ENCODE measurements at places on chromosomes 3 and 15. TPM values are rescaled to one million over a fixed set of nuclear protein-coding genes. Genes with fewer than 3 reads are reported as not detected.

GRCh38 chr15:45666119-45666875, 31.5 kb downstream of the SQOR start:
- H3K4me3 ChIP-seq: no peak overlapping the region
- H3K27me3 ChIP-seq: no peaks in the 10 kb centered on the region
- H3K36me3 ChIP-seq: no peaks in the 10 kb centered on the region
- DNase-seq: no peak

GRCh38 chr3:153704115-153704514, 417.1 kb upstream of the ARHGEF26 start:
- H3K36me3 ChIP-seq: no peaks in the 10 kb centered on the region
- no peak overlapping the region for H3K27ac ChIP-seq
- H3K4me1 ChIP-seq: no peaks in the 10 kb centered on the region
- no peak for DNase-seq

DNA sequence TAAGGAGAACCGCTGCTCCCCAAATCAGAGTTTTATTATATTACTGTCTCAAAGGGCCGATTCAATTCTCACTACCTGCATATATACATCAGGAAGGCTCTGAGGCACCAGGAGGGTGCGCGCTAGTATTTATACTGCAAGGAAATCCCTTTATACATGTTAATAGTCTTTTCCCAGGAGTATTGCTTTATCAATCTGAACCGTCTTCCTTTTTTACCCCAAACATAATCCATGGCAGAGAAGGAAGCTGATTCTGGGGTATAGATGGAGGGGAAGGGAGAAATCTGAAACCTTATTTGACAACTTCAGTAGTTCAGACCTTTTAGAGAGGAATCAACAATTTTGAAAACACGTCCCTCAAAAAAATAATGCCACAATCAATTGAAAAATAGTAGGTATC, at the start of gene POU1F1:
Gene POU1F1, minus strand, starts transcription at position 101 of the 400 bp plus-strand sequence. CDS start 122 bp downstream, outside the sequence.
- H3K27ac ChIP-seq: no peak within 1 kb of the TSS
- no peak for DNase-seq
- no peak within 1 kb of the TSS for H3K4me3 ChIP-seq
- 0 out of 2 replicates have a peak, but pooled peaks cover 2% of the 10 kb centered on the region for H3K4me1 ChIP-seq

DNA sequence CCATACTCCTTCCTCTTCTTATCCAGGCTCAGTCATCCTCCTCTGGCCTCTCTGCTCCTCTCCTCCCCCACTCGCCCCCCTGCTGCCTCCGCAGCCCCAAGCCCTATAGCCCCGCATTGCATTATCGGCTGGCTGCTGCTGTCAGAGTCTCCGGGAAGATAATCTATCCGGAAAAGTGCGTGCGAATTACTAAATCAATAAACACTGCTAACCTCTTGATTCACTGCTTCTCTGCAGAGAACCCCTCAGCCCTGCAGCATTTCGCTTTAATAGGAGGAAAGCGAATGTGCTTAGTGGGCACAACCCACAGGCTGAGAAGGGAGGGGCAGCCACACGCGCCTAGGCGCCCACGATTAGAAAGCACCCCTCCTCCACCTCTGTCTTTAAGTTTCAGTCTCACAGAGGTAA, 167.6 kb downstream of the ABHD5 start:
- H3K4me1 ChIP-seq: peaks cover 9% of the 10 kb centered on the region
- H3K27me3 ChIP-seq: no peaks in the 10 kb centered on the region
- no peak overlapping the region for H3K27ac ChIP-seq
- no peak for DNase-seq

- H3K4me3 ChIP-seq: peak overlapping the region; percentile 96
- DNase-seq: peak; percentile 66
- H3K27me3 ChIP-seq: no peaks in the 10 kb centered on the region
- peaks cover 11% of the 10 kb centered on the region for H3K36me3 ChIP-seq
- H3K4me1 ChIP-seq: peaks cover 26% of the 10 kb centered on the region
Observed at GRCh38 chr15:25862071-25862471, 1.1 kb downstream of the ATP10A start.

- DNase-seq: peak; percentile 50
- no peak overlapping the region for H3K4me3 ChIP-seq
- H3K36me3 ChIP-seq: no peaks in the 10 kb centered on the region
- H3K27ac ChIP-seq: no peak overlapping the region
- no peaks in the 10 kb centered on the region for H3K27me3 ChIP-seq
Observed at GRCh38 chr15:95129574-95129973, 898.2 kb downstream of the MCTP2 start.

DNA sequence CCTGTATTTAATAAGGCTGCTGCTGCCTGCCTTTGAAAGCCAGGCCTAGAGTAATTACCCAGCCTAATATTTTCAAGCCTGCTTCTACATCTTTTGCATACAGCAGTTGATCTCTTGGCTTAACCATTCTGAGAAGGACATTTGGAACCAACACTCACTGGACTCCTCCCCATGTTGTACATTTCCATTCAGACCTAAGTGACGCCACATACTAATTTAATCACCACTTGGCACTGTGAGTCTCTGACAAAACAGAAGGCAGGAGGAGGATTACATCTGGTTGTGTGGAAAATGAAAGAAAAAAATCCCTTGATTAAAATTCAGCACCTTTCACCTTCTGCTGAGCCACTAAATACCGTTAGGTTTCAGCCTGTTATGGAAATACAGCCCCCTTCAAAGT, 102.2 kb upstream of the ARRDC4 start:
- H3K4me1 ChIP-seq: no peaks in the 10 kb centered on the region
- no peaks in the 10 kb centered on the region for H3K36me3 ChIP-seq
- no peak overlapping the region for H3K4me3 ChIP-seq
- no peaks in the 10 kb centered on the region for H3K27me3 ChIP-seq
- H3K27ac ChIP-seq: no peak overlapping the region

GRCh38 chr3:171133796-171134569, 107.5 kb upstream of the SLC2A2 start:
- peak; percentile 38 for DNase-seq
- H3K27ac ChIP-seq: peak overlapping the region; percentile 82
- H3K36me3 ChIP-seq: no peaks in the 10 kb centered on the region
- H3K4me1 ChIP-seq: peaks cover 63% of the 10 kb centered on the region
- H3K27me3 ChIP-seq: no peaks in the 10 kb centered on the region

- H3K27ac ChIP-seq: no peak overlapping the region
- H3K27me3 ChIP-seq: no peaks in the 10 kb centered on the region
- no peak for DNase-seq
- no peaks in the 10 kb centered on the region for H3K36me3 ChIP-seq
- H3K4me3 ChIP-seq: no peak overlapping the region
Observed at GRCh38 chr3:54347060-54347459, 224.7 kb downstream of the CACNA2D3 start.

- no peak for DNase-seq
- peaks cover 48% of the 10 kb centered on the region for H3K4me1 ChIP-seq
- H3K27ac ChIP-seq: no peak overlapping the region
- H3K36me3 ChIP-seq: no peaks in the 10 kb centered on the region
- no peak overlapping the region for H3K4me3 ChIP-seq
Observed at GRCh38 chr3:30340500-30340899, 265.9 kb upstream of the TGFBR2 start.

DNA sequence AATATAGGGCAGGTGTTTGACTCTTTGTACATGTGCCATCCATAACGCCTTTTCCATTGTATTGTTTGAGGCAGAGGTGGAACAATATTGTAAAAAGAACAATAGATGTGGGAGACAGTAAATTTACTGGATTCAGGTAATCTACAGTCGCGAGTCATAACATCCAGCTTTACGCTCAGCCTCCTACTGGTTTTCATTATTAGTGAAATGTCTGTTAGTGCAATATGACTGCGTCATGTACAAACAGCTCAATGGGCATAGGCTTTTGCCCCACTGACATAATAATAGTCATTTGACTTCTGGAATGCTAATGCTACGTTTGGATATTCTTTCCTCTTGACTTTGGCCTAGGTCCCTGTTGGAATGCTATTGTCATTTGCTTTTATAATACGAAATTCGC, 9.5 kb downstream of the CACNA2D3 start:
- no peaks in the 10 kb centered on the region for H3K4me1 ChIP-seq
- no peak overlapping the region for H3K27ac ChIP-seq
- no peaks in the 10 kb centered on the region for H3K36me3 ChIP-seq
- no peak for DNase-seq

GRCh38 chr3:168738527-168739325, 643.0 kb upstream of the GOLIM4 start:
- H3K4me1 ChIP-seq: no peaks in the 10 kb centered on the region
- no peak overlapping the region for H3K4me3 ChIP-seq
- no peaks in the 10 kb centered on the region for H3K36me3 ChIP-seq
- DNase-seq: no peak

- DNase-seq: peak; percentile 98
- H3K27ac ChIP-seq: peak within 1 kb of the TSS; percentile 93
- H3K27me3 ChIP-seq: no peaks in the 10 kb centered on the region
Observed at GRCh38 chr3:194135806-194136518, at the start of gene HES1. Gene HES1, plus strand, starts transcription at chr3:194136148. Its CDS starts 233 bp downstream, at chr3:194136381.

DNA sequence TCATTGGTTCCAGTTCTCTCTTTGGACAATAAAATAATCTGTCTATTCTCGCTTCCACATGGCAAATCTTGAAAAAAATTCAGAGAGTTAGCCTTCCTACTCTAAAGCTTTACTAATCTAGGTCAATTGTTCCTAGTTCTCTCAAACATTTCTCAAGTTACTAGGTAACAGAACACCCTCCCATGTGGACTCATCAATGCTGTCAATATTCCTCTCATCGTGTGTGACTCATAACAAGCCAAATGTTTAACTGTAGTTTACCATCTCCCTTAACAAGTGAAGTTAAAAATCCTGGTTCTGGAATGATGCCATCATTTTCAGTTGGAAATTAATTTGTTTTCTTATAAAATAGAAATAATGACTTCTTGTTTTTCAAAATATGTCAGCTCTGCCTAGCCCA, 438.6 kb downstream of the ROBO1 start:
- H3K27me3 ChIP-seq: no peaks in the 10 kb centered on the region
- DNase-seq: peak; percentile 35
- H3K36me3 ChIP-seq: no peaks in the 10 kb centered on the region
- H3K4me1 ChIP-seq: peaks cover 4% of the 10 kb centered on the region

DNA sequence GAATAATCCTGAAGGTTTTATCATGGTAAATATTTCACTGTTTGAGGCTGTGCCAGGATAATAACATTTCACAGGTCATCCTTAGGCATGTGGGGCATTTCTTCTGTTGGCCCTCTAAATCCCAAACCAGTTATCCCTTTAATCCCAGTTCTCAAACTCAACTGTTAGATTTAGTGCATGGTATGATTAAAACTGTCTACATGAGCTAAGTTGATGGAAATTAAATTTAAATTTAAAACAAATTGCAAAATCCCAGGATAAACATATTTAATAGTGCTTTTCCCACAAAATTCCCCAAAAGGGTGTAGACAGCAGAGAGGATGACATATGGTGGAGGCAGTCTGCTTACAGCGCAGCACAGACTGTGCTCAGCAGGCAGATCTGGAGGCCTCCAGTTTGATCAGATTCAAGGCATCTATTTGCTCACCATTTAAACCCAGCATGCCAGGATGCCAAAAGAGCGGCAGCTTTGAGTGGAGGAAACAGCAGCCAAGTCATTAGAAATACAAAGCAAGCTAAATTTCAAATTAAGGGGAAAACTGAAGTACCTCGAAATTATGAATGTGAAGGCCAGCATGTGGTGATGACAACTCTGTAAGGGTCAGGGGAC, 325.8 kb downstream of the KCNH8 start:
- H3K27me3 ChIP-seq: no peaks in the 10 kb centered on the region
- DNase-seq: no peak
- no peak overlapping the region for H3K27ac ChIP-seq
- H3K36me3 ChIP-seq: no peaks in the 10 kb centered on the region
- no peak overlapping the region for H3K4me3 ChIP-seq

DNA sequence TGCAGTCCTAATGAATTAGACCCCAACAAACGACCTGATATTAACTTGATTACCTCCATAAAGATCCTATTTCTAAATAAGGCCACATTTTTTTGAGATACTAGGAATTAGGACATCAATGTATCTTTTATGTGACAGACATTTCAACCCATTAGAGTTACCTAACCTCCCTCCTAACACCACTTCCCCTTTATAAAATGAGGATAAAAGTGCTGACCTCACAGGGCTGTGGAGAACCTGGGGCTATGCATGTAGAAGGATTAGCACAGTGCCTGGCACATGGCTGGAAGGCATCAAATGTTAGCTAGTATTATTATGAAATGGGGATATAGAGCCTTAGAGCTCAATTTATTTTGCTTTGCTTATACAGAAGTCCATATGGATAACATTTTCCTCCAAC, 53.5 kb upstream of the LRRN1 start:
- H3K27me3 ChIP-seq: no peaks in the 10 kb centered on the region
- DNase-seq: no peak
- H3K4me1 ChIP-seq: no peaks in the 10 kb centered on the region
- H3K36me3 ChIP-seq: no peaks in the 10 kb centered on the region
- no peak overlapping the region for H3K4me3 ChIP-seq

DNA sequence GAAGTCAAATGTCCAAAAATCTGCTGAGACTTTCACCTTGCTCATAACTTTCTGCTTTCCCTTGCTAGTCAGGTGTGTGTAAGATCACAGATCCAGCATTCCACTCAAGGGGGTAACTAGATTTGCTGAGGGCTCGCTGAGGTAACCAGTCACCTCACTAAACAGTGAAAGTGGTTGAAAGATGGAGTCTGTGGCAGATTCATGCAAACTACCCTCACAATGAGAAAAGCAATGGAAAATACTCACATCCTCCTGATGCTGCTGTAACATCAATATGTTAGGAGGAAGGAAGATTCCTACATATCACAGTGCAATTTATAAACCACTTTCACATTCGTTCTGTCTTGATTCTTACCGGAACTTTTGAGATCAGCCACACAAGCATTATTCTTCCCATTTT, 174.3 kb upstream of the BCL6 start:
- no peaks in the 10 kb centered on the region for H3K36me3 ChIP-seq
- H3K27ac ChIP-seq: no peak overlapping the region
- DNase-seq: no peak
- no peak overlapping the region for H3K4me3 ChIP-seq
- peaks cover 14% of the 10 kb centered on the region for H3K4me1 ChIP-seq

The TEX55 gene
- total RNA-seq: not detected

The ERICH6 gene
- total RNA-seq: not detected

The LMLN gene
- 3.4 TPM for total RNA-seq

The PHC3 gene
- total RNA-seq: 17.5 TPM

The CPA3 gene
- not detected for total RNA-seq

The IL17RC gene
- total RNA-seq: 41.8 TPM

The KBTBD13 gene
- total RNA-seq: not detected

Data from GM23248 (cell line).